Spinal cord (tissue), 10 donors: ENCODE measurements at places on chromosomes 4 and X.

- DNase-seq, result peak; percentile 44
Measured at GRCh38 chr4:142339053-142339452, 507.0 kb downstream of the INPP4B start.

- no peak for DNase-seq
Measured at GRCh38 chr4:1741208-1741607, 19.9 kb downstream of the TACC3 start.

DNA sequence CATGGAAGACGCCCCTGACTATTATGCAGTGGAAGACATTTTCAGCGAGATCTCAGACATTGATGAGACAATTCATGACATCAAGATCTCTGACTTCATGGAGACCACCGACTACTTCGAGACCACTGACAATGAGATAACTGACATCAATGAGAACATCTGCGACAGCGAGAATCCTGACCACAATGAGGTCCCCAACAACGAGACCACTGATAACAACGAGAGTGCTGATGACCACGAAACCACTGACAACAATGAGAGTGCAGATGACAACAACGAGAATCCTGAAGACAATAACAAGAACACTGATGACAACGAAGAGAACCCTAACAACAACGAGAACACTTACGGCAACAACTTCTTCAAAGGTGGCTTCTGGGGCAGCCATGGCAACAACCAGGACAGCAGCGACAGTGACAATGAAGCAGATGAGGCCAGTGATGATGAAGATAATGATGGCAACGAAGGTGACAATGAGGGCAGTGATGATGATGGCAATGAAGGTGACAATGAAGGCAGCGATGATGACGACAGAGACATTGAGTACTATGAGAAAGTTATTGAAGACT lies 3.6 kb downstream of the TSPYL2 start:
- no peak for DNase-seq

GRCh38 chr4:40418430-40419230 lies 83.5 kb downstream of the CHRNA9 start:
- no peak for DNase-seq

DNA sequence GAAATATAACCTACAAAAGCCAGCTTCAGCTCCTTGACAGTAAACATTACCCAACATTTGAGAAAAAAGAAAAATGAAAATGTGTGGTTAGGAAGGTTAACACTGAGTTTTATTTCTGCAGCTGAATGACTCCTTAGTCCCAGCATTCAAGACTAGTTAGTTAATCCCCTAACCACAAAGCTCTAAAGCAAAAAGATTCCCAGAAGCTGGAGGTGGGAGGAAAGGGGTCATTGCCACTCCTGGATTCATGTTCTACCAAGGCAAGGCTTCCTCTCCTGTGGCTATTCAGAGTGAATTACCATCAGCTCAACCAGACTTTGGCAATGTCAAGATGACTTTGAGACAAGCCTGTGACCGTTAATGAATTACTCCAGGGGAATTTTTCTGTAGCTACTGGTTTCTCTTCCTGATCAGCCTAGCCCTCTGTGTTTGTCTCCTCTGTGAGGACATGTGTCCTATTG lies 63.6 kb downstream of the HADH start:
- no peak for DNase-seq

DNA sequence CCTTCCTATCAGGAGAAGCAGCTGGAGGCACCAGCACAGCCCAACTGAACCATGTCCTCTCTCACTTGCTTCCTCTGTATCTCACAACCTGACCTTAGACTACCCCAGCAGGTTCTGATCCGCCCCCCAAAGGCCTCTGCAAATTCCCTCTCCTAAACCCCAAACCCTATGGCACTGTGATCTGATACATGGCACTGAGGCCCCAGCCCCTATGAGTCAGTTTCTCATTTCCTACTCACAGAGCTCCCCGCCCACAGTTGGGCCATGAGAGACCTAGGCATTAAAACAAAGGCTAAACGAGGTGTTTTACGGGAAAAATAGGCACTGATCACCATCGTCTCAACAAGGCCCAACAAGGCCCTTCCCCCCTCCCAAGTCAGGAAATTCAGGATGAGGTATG lies 19.1 kb downstream of the SASH3 start:
- no peak for DNase-seq

DNA sequence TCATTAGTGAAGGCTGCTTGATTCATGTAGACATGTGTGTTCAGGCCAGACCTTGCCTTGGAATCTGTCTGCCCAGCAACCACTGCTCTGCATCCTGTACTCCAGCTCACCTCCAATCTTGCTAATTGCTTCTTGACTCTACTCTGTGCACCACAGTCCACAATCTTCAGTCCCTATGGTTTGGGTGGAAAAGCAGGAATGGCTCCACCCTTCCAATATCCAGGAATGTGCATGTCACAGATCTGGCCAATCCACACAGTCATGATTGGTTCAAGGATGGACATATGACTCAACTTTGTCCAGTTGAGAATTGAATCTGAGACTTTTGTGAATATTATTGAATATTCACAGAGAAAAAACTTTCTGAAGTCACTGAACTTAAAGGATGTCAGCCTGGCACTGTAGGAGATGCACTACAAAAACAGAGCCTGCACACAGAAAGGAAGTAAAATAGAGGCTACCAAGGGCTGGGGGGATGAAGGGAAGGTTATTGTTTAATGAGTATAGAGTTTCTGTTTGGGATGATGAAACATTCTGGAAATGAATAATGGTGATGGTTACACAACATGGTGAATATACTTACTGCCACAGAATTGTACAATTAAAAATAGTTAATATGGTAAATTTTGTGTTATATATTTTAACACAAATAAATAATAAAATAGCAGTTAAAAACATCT lies 161.3 kb upstream of the USP38 start:
- DNase-seq, result no peak

- DNase-seq, result no peak
Measured at GRCh38 chr4:151627491-151627890, 133.3 kb downstream of the GATB start.

DNA sequence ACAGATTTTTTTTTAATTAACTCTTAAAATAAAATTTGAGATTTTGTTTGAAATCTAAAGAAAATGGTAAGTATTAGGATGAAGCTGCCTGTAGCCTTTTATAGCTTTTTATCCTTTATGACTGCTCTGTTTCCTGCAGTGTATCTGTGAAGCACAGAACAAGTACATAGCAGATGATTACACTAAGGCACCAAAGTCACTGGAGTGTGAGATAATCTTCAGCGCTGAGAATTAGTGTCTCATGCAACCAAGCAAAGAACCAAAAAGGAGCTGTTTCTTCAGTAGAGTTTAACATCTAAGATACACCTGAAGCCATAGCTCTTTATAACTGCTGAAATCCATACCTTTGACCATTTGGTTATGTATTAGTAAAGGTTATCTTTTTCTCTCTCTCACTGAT lies 1989.8 kb upstream of the PCDH10 start:
- no peak for DNase-seq

DNA sequence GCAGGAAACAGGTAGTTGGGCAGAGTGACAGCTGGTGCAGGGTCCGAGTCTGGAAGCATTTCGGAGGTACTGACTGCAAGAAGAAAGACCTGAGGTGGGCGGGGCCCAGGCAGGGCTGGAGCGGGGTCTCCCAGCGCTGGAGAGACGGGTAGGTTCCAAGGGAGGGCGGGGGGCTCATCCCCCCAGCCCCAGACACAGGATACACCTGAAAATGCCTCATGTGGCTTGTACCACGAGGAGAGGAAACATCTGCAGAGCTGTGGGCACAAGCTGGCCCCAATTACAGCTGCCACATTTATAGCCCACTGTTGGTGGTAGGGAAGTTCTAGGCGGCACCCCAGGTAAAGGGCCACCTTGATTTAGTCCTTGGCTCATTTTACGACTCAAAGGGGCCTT lies 38.0 kb downstream of the ELF4 start:
- no peak for DNase-seq

DNA sequence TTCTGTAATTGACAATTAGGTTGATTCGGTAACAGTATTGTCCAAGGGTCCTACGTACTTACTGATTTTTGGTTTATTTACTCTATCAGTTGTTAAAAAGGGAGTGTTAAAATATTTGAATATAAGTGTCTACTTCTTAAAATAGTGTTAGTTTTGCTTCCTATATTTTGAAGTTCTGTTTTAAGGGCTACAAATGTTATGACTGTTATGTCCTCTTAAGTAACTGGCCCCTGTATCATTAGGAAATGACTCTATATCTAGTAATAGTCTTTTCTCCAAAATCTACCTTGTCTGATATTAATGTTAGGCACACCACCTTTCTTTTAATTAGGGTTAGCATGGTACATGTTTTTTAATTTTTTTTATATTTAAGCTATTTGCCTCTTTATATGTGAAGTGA lies 30.1 kb downstream of the ANKRD50 start:
- no peak for DNase-seq

DNA sequence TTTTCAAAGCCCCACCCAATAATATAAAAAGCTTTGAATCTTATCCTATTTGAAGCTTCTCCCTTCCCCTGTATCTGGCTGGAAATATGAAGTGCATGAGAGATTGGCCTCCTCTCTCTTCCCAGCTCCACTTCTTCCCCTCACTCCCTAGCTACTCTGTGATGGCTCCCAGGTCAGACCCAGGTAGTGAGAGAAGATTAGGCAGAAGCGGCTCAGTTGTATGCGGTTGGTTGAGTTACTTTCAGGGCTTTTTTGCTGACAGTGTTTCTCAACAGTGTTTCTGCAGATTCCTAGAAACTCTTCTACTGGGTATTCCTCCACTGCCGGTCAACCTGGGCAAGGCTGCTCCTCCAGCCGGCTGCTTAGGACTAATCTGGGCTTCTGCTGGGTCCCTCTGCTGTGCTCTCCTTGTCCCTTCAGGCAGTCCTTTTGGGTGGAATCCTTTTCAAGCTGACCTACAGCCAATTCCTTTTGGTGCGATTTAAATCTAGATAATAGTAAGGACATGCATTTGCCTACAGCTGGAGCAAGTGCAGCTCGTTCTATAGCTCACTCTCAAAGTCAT lies 87.4 kb upstream of the SLC7A11 start:
- no peak for DNase-seq

DNA sequence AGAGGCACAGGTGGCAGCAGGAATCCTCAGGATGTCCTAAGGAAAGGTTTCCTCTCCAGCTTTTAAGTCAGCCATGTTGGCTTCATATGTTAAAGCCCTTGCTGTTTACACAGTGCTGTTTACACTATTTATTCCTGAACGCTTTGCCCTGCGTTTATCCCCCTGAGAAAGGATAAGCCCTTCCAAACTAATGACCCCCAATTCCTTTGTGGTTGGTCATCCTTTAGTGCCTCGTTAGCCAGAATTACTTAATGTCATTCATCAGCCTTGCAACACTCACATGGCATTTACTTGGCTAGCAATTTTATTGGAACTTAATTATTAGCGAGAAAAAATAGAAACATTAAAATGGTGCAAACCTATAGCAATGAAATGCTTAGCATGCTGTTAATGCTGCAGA lies 23.8 kb downstream of the VCX2 start:
- peak; percentile 2 for DNase-seq

DNA sequence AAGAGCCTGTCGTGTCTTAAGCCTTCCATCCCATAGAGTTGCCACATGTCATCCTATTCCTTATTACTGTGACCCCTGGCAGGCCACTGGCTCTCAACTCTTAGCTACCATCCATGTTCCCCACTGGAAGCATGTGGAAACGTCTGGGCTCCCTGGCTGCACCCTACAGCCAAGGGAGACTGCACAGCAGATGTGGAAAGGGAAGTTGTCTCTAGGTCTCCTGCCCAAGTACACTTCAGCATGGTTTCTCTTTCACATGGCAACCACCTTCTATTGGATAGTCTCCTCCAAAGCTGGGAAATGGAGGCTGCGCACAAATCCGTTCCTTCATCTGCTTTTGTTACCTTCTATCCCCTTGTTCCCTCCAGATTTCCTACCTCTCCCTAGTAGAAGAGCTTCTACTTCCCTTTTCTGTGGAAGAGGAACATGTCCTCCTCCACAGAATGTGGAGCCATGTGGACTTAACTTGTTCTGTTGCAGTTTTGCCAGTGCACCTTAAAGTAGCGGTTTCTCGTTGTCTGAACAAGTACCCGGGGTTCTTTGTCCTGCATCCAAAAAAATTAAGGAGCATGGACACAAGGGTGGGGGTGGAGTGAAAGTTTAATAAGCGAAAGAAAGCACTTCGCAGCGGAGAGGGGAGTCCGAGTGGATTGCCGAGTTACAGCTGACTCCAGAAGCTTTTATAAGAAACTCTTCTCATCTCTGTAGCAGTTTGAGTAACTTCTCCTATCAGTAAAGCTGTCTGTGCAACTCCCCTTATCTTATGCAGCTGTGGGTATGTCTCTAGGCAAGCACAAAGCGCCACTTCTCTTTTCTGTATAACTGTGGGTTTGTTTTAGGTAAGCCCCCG lies 52.5 kb downstream of the HMGB2 start:
- DNase-seq, result no peak

GRCh38 chrX:139759637-139760036 lies 51.7 kb upstream of the MCF2 start:
- peak; percentile 50 for DNase-seq

DNA sequence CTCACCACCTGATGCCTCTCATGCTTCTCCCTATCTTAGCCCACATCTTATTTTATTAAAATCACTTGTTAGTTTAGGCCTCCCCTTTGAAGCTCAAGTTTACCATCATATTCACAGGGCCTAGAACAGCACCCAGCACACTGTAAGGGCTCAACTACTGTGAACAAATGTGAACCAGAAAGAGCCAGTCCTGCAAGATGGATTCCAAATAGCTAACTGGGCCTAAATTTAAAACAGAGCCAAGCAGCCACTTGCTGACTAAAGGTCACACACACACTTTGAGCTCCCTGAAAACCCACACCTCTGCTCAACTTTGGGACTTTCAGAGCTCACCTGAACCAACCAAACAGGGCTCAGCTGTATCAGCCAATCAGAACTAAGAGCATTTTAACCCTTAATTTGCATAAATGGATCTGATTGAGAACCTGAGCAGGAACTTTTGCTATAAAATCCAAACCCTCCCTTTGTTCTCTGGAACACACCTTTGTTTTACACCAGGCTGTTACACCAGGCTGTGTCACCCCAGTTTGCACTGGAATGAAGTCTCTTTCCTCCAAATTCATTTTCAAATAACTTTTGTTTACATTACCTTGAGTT lies 62.1 kb upstream of the EXOC1L start:
- no peak for DNase-seq

DNA sequence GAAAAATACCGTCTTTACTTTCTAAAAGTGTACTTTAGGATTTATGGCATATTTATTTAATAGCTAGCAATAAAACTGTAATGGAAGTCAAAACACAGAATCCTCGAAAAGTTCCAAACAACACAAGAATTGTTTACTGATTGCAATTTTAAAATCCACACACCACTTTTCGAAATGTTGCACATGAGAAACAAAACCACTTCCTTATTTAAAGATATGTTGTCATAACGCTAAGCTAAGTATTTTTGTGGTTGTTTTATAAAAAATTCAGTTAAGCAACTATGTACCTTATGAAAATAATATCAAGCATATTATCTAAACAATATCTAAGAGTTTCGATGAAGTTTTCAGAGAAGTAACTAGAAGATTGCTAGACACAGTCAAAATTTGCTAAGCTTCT lies 344 bp downstream of the TMPRSS11D start:
- no peak for DNase-seq

DNA sequence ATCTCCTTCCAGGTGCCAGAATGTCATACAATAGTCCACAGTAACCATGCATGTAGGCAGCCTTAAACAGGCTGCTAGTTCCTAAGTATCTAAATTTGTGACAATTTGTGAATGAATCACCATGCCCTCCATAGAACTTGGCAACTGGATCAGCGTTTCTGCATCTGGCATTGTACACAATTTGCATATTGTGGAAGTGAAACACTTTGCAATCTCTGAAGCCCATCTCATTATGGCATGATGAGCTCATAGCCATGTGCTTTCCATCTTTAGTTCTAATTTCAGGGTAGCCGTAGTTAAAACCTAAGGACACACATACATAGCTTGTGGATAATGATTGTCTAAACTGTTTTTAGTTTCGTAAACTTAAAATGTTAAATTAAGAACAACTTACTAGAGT lies 573.6 kb downstream of the PPP4R3C start:
- no peak for DNase-seq
